Activated CD4-positive, CD25-positive, alpha-beta regulatory T cell treated with anti-CD3 and anti-CD28 coated beads, Interleukin-2, amount 50 U/mL, for 72 hours (primary cell): ENCODE measurements at places on chromosomes 1 and 21.

DNA sequence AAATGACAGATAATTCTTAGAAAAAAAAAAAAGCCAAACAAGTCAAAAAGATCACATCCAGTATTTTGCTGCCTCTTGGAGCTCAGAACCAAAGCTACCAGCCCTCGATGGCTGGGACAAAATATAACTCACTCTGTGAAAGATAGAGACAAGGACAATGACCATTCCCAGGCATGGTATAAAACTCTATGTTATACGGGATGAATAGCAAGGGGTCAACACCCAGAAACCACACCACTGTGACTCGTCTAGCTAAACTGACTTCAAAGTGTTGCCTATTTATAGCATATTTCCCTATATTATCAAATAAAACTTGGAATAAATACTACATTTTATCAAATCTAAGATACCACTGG is 10.1 kb downstream of the TMEM63A start:
- no peak for DNase-seq

DNA sequence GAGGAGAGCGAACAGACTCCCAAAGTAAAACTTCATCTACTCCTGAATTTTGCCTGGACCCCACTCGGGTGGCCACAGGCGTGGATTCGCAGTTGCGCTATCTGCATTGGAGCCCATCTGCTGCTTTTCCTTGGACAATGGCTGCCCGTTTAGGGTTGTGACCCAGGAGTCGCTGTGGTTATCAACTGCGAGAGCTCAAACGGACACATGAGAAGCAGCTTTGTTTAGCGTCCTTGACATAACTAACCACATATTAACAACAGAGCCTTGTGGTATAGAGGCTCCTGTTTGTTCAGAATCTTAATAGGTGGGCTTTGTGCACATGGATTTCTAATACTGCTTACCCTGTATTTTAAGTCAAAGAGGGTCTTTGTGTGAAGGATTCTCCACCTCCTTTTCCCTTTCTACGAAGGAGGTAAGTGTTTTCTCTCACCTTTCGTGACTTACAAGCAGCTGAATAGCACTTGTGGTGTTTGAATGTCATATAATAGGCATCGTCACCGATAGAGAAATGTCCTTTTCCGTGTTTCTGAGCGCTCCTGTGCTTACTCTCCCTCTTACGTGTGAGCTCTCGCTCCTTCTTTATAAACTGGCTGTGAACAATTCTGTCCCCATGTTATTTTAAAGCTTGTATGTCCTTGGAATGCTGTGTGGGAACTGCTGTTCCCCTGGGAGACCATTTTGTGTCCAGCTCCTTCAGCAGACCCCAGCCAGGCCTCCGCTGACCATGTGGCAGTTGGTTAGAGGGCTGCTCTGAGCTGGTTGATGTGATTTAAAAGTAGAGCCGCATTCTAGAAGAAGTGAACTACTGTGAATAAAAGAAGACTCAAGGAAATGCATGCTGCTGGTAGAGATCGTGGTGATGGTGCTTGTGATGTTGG is 441.4 kb downstream of the RPS6KC1 start:
- no peak for DNase-seq

DNA sequence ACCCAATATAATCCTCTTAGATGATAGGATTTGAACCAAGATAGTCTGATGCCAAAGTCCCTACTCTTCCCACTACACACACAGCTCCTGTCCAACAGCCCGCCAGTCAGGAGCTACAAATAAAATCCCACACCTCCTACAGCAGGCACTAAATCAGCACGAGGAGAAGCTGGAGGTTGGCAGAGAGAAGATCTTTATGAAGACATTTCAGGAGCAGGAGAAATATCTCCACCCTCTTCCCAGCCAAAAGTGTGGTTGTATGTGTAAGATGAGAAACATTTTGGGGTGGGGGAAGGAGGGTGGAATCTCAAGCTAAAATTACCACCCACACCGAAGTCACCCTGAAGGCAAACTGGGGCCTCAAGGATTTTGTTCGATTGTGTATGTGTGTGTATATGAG is 54.5 kb downstream of the PLXNA2 start:
- no peak for DNase-seq

DNA sequence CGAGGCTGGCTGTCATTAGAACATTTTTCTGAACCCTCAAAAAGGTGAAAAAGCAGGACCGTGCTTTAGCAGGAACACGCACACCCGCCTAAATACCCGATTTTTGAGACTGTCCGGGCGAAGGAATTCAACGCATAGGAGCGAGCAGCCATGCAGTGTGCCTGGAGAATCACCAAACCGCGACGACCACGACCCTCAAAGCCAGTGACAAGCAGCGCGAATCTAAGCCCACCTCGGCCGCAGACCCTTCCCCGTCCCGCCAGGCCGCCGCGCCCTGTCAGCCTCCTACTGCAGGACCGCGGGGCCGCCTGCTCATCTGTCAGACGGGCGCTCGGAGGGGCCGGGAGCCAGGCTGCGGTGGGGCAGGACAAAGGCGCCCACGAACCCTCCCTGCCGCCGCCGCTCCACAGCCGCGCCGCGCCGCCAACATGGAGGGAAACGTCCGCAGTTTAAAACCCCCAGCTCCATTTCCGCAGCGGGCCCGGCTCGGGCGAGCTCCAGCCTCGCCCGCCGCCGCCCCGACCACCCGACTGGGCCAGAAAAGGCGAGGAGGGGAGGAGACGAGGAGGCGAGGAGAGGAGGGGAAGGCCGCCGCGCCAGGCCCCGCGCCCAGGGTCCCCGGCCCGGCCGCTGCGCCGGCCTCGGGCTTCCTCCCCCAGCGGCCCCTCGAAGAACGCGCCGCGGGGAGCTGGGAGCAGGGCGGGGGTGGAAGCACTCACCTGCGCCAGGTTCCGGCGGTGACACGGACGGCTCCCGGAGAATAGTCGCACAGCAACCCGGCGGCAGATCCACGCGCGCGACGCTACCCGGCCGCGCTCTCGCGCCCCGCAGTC is at the start of gene LBR:
LBR (minus strand) TSS at position 804 of the 833 bp plus-strand sequence. CDS start 3,963 bp downstream, outside the sequence.
- DNase-seq, result no peak

- DNase-seq, result no peak
Measured at GRCh38 chr1:82586473-82586872, 785.7 kb downstream of the ADGRL2 start.

GRCh38 chr21:32844653-32845436 is 73.3 kb upstream of the PAXBP1 start:
- no peak for DNase-seq

- no peak for DNase-seq
Measured at GRCh38 chr1:60245324-60245723, 171.8 kb upstream of the C1orf87 start.

- DNase-seq, result peak; percentile 55
Measured at GRCh38 chr1:9589144-9589718, 520 bp downstream of the TMEM201 start.

DNA sequence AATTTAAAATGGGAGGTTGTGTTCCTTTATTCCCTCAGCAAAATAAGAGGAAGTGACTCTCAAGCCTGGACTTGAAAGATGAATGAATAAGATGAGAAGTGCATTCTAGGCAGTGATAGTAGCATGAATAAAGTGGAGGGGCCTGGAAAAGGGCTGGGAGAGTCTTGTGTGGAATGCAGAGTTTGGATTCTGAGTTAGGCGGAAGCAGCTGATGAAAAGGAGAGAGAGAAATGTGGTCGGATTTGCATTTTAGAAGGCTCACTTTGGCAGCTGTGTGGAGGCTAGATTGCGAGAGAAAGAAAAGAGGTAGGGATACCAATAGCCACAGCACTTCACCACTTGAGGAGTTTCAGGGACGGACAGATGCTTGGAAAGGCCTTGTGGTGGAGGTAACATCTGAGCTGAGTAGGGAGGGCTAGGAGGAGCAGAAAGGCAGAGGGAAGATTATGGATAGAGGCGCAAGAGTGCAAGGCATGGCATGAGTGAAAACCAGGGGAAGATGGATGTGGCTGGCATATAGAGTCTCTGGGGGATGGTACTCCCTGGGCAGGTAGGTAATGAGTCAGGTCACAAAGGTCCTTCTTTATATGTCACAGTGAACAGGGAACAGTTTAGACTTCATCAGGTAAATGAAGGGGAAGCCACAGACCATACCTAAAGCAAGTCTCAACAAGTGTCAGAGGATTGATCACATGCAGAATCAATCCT is 59.6 kb downstream of the ST3GAL3 start:
- no peak for DNase-seq

DNA sequence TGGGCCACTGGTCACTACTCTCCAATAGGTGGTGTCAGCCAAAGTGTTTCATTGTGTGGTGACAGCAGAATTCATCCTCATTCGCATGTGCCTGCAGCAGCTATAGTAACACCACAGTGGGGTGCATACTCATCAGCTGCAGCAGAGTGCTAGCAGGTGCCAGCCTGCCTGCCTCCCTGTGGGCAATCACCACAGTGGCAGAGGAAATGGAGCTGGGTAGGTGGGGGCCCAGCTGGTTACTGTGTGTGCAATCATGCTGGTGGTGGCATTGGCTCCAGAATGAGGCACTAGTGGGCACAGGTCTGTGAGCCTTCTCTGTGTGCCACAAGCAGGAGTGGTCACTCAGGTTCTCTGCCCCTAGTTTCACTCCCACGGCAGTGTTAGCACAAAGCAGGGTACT is 579.2 kb downstream of the PTPRC start:
- DNase-seq, result no peak

GRCh38 chr1:3297756-3298155 is 156.7 kb upstream of the ARHGEF16 start:
- DNase-seq, result no peak

DNA sequence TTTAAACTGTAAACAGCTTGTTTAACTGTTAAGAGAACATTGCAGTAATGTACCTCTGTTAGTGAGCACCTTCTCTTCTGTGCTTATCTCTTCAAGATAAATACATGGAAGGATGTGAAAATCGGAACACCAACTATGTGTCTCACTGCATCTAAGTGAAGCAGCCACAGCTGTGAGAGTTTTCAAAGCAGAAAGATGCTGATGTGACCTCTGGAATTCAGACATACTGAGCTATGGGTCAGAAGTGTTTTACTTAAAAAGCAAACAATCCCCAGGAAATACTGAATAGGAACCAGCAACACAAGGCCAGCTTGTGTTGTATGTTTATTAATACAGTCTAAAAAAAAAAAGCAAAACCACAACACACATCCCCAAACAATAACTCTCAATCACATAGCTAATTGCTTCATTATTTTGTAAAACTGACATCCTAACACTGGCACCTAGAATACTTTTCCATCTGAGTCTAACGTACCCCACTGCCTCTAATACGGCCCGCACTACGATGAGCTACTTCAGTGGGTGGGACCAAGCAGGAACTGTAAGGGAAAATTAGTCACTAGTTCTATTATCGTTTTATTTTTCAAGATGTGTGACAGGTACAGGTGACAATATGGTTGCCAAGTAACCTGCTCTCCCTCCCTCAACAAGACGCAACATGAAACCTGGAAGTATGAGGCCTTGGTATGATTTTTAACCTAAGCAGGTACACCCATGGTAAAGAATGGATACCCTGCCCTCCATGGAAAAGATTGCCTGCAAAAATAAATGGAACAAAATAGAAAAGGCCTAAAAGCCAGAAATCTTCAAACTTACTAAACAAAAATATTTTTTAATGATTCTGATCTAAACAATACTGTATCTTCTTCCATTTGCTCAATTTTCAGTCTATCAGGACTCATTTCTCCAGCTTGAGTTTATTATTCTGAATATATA is 13.9 kb downstream of the ERRFI1 start:
- DNase-seq, result no peak
